ENCODE measurements at places on chromosomes 2 and 18. TPM values are rescaled to one million over a fixed set of nuclear protein-coding genes. Genes with fewer than 3 reads are reported as not detected.

DNA sequence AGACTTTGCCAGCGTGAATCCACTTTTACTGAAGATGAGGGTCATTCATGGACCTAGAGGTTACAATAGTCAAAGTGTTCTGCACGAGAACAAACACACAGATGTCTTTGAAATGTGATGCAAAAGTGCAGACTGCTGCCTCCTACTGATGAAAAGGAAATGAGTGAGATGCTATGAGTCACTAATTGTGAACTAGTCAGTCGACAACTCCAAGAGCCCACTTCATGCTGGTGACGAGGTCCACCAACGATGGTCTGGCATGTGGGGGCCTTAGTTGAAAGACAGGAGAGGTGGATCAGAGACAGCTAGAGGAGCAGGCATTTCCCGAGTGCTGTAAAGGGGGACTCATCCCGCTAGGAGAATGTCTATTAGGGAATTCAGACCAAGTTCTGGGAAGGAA, 17.1 kb upstream of the ZNF236 start:
- no peaks in the 10 kb centered on the region for H3K36me3 ChIP-seq
- no peaks in the 10 kb centered on the region for H3K27me3 ChIP-seq
- no peaks in the 10 kb centered on the region for H3K4me1 ChIP-seq
- H3K4me3 ChIP-seq: no peak overlapping the region

DNA sequence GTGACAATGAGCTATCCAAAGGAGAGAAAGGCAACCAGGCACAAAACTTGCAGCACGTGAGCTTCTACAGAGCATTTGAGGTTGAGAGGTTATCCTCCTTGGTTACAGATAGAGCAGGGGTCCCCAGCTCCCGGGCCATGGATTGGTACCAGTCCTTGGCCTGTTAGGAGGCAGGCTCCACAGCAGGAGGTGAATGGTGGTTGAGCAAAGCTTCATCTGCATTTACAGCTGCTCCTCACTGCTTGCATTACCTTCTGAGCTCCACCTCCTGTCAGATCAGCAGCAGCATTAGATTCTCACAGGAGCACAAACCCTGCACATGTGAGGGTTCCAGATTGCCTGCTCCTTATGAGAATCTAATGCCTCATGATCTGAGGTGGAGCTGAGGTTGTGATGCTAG, 57.8 kb upstream of the ST8SIA3 start:
- no peak overlapping the region for H3K27ac ChIP-seq
- no peaks in the 10 kb centered on the region for H3K36me3 ChIP-seq
- no peak for DNase-seq

The DYSF gene
- total RNA-seq: 7.5 TPM

The DSG4 gene
- total RNA-seq: 0.16 TPM

Measured in colonic mucosa (tissue), 4 donors.